ENCODE measurements at places on chromosomes 3 and 15.

DNA sequence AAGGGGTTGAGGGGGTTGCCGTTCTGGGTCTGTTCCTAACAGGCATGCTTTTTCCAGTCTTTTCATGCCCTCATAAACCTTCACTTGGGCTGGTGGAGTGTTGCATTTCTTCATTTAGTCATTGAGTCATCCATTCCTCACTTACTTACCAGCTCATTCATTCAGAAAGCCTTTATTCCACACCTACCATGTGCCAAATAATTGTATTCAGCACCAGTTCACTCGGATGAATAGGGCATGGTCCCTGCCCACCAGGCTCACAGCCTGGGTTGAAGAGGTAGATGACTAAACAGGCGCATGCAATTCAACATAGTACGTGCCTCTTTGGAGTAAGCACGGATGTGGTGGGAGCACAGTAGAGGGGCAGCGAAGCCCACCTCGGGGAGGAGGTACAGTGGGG is 35.1 kb upstream of the THSD4 start:
- no peak for DNase-seq

DNA sequence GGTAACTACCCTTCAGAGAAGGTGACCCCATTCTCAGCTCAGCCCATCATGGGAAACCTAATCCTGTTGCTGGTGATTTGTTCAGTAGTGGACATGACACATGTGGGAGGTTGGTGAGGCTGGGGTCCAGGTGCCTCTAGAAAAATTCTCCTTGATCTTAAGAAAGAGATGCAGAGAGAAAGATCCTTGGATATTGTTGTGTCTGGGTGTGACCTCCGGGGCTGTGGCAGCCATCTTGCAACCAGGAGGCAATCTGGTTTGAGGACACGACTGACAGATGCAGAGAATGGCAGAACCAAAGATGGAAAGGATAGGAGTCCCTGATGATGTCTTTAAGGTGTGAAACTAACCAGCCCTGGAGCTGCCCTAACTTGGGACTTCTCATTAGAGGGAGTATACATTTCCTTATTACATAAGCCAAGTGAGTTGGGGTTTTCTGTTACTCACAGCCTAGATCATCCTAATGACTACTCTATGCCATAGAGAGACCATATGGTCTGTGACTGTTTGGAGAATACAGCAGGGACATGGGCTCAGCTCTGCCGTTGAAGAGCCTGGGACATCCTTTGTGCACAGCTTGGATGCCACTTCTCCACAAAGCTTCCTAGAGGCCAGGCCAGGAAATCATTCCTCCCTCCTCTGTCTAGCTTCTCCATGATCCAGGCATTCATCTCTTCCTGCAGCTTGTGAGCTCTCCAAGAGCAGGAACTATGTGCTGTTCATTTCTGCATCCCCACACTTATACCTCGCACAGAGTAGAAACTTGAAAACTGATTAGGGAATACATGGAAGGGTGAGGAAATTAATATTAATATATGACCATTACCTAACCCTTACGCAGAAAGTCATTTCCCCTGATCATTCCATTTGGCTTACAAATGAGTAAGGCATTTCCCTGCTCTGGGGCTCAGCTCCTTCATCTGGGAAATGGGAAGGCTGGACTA is 45.9 kb downstream of the HRH1 start:
- DNase-seq = no peak

GRCh38 chr15:93288728-93289294 is 199.8 kb upstream of the RGMA start:
- no peak for DNase-seq

- DNase-seq = no peak
Observed at GRCh38 chr3:98763819-98764418, 779 bp downstream of the ST3GAL6 start.

DNA sequence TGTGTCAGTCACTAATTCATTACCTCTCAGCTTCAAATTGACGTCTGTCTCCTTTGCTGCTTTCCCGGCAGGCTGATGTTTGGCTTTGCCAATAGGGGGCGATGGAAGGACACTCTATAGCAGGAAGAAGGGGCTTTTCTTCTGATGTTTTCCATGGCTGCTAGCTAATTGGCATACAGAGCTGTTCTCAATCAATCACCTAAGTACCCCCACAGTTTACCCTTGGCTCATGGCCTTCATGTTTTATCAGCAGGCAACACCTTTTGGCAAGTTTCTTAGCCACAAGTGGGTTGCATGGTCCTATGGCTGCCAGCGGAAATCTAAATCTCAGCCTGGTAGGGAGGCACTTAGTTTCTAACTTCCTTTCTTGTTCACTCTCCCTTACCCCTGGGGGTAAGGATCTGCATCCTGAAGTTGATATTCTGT is 45.0 kb downstream of the ESYT3 start:
- DNase-seq = peak; percentile 10

- no peak for DNase-seq
Observed at GRCh38 chr3:172390792-172391191, 57.5 kb downstream of the GHSR start.

DNA sequence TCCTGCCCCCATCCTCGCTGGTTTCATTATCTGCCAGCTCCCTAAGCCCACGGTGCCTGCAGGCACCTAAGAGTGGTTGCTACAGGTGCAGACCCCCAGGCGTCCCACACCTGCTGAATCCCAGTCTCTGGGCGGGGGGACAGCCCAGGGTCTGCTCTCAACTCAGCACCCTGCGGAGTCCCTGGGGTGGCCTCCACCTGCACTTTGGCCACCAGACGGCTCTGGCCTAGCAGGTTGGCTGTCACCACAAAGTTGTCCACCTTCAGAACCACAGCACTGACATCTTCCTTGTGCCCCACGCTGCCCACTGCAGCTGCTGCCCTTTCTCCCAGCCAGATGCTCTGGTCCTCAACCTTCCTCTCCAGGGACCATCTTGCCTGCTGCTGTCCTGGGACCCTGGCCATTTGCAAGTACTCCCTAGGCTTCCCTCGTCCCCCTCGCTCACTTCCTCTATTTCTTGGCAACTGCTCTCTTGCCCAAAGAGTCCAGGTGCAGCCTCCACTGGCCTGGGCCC is 34.9 kb upstream of the SNRPA1 start:
- DNase-seq = no peak

All from NCI-H748 treated with DMSO at 0.1 percent for 48 hours (cell line).